ENCODE measurements at places on chromosomes 7 and 10.

DNA sequence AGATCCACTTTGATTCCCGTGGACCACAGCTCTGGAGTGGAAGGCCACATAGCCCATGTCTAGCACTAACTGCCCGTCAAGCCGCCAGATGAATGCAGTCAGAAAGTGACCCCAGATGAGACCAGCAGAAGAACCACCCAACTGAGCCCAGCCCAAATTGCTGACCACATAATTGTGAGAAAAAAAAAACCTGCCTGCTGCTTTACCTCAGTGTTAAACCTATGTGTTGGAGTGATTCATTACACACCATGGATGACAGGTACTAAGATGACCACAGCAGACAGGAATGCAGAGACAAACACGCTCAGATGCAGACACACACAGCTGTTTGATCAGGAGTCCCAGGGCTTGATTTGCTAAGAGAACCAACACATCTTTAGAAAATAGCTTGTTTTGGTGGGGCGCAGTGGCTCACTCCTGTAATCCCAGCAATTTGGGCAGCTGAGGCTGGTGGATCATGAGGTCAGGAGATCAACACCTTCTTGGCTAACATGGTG is 168.1 kb upstream of the PPP2R2D start:
- no peak for DNase-seq

GRCh38 chr10:85446827-85447226 is 919.8 kb downstream of the GRID1 start:
- DNase-seq = no peak

DNA sequence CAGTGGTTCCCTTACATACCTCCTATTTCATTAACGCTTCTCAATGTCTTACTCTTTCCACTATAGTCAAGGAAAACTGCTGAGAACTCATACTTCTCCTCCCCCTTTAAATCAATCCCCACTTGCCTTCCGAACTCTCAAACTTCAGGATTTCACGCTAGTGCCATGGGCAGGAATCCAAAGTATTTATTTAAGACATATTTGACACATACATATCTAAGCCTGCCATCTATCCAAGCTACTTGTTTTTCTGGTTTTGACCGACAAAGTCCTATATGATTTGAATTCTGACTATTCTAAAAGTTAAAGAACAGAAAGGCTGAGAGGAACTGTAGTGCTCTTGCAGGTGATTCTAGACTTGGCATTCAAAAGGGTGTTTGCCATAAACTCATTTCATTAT is 51.8 kb downstream of the CCDC6 start:
- DNase-seq = no peak

DNA sequence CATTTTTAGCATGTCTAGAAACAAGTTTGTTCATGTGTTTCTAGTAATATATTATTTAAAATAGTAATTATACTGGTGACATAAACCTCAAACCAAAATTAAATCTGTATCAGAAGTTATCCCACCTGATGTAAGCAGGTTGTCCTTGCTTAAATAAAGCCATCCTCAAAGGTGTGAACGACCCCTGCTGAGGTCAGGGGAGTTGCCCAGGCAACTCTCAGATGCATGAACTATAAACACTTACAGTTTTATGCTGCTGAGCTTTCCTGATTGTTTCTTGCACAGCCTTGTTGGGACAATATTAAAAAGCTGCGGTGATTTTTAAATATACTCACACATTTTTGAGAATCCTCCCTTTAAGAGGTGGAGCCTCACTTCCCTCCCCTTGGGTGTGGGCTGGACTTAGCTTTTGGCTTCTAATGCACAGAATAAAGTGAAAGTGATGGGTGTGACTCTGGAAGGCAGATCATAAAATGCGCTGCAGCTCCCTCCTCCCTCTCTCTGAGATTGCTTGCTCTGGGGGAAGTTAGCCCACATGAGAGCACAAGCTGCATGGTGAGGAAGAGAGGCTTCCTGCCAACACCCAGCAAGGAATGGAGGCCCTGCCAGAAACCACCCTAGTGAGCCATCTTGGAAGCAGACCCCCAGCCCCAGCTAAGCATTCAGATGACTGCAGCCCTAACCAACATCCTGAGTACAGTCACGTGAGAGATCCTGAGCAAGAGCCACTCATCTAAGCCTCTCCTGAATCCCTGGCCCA is 152.7 kb downstream of the SKIDA1 start:
- no peak for DNase-seq

- no peak for DNase-seq
Observed at GRCh38 chr10:50593523-50594376, 30.0 kb downstream of the SGMS1 start.

DNA sequence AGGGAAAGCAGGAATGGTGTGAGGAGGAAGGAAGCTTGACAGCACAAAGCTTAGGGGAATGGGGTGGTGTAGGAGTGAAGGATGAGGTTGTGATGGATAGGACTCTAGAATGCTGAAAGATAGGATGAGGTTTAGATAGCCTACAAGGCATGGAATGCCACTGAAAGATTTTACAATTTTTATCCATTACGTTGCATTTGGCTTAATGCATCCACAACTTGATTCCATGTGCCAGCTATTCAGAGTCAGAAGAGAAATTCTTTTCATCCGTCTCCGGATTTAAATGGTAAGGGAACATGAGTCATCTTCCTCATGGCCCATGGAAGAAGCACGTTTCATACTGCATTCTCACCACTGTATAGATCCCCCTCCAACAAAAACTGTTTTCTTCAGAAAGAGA is 212.4 kb upstream of the BMPER start:
- no peak for DNase-seq

DNA sequence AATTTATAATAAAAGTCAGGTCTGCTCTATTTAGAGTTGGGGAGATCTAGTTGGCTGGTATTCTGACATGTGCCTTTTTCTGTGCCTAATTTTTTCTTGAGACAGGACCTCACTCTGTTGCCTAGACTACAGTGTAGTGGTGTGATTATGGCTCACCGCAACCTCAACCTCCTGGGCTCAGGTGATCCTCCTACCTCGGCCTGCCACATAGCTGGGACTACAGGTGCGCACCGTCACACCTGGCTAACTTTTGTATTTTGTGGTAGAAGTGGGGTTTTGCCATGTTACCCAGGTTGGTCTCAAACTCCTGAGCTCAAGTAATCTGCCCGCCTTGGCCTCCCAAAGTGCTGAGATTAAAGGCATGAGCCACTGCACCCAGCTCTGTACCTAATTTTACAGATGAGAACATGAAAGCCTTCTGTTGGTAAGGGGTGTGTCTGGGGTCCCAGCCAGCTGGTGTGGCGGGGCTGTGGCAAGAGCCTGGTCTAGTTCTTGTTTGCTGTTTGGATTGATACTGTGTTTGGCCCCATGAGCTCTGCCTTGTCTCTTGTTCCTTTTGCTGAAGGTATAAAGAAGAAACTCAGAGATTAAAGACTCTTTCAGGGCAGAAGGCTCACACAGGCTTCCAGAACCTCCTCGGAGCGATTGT is 31.4 kb downstream of the POR start:
- no peak for DNase-seq

GRCh38 chr7:150793569-150794238 is 6.5 kb downstream of the TMEM176B start:
- no peak for DNase-seq

DNA sequence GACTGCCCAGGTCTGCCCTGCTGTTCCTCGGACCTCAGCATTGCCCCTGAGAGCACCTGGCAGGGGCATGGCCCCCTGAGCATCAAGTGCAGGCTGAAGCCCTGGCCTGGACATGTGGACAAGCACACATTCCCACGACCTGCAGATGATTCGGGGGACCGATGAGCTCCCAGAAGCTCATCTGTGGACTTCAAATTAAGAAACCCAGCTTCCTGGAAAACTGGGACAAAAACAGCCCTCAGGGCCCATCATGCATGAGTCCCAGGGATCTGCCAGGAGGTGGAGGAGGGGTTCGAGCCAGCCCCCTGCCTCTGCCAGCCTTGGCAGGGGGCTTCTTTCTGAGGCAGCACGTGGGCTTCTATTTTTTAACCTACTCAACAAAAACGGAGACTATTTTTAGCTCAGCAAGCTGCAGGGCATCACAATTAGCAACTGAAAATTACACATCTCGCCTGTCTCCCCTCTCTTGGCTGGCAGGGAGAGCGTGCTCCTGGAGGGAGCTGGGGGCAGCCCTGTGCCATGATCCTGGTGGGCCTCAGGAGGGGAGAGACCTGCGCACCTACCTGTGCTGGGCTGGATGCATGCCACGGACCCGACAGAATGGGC is 51.8 kb downstream of the RASGEF1A start:
- no peak for DNase-seq

- no peak for DNase-seq
Observed at GRCh38 chr7:6172910-6173295, 99.5 kb downstream of the CYTH3 start.

DNA sequence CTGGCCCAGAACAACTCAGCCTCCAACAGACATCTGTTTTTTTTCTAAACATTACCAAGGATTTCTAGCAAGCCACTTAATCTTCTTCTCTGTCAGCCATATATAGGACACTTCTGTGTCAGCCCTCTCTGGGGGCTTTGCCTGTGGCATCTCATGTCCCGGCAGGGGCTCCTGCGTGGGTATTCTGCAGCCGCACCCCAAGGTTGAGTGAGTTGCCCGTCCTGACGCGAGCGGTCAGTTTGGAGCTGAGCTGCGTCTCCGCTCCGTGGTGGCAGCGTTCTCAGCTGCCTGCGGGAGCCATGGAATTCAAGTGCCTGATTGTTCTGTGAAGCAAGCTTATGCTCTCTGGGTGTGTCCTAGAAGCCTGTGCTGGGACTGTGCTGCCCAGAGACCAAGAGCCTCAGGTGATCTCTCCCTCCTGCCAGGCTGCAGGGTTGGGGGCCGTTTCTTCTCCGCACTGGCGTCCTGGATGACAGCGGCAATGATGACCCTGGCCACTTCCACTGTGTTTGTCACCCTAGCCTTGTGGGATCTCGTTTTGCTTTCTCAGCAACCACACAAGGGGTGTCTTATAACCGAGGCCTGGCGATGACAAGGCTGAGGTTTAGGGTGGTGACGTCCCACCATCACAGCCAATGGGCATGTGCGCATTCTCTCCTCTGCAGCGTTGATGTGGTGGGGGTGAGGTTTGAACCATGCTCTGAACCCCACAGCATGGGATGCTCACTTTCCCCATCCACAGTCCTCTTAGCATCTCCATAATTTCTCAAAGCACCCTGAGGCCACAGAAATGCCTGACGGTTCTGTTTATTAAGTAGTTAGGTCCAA is 612.6 kb upstream of the FOXK1 start:
- DNase-seq = no peak

- DNase-seq = no peak
Observed at GRCh38 chr7:12127455-12127854, 83.6 kb upstream of the TMEM106B start.

GRCh38 chr10:84195044-84195830 is 900 bp downstream of the CDHR1 start:
- DNase-seq = no peak

GRCh38 chr10:16976803-16977202 is 152.8 kb downstream of the CUBN start:
- no peak for DNase-seq

DNA sequence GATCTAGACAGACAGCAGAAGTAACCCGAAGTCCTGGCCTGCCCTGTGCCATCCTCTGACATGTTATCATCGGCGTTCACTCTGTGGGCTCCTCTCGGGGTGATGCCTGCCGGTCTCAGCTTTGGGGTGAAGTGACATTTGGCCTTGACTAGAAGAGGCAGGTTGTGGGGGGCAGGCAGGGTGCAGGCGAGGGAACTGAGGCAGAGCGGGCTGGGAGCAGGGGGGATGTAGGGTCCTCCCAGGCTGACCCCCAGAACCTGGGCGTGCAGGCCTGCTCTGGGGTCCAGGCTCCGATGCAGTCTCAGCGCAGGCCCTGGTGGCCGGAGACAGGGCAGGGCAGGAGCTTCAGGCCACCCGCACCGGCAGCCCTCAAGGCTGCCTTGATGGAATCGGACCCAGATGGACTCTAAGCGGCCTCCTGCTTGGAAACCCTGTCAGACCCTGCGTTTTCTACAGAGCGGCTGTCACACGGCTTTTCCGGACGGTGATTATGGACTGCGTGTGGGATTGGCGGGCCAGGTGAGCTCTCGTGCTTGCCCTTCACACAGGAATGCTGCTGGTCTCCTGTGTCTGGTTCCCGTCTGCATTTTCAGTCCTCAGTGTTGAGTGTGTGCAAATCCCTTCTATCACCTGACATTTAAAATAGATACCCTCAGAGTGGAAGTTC is 842 bp upstream of the JAKMIP3 start:
- DNase-seq = no peak

DNA sequence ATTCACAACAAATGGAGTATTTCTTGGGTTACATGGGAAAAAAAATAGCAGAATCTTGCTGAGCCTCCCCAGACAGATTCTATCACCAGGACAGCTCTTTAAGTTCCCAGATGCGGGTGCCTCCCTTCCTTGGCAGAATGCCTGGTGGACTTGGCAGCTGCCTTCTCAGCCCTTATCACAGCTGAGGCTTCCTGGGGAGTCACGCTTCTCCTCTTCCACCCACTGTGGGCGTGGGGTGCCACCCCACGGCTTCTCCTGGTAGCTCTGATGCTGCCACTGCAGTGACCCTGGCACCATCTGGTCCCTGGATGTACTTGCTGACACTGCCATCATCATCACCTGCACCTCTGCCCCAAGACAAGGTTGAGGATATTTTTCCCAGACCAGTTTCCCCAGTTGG is 16.2 kb upstream of the NME8 start:
- DNase-seq = no peak

GRCh38 chr10:8576911-8577310 is 522.4 kb downstream of the GATA3 start:
- no peak for DNase-seq

DNA sequence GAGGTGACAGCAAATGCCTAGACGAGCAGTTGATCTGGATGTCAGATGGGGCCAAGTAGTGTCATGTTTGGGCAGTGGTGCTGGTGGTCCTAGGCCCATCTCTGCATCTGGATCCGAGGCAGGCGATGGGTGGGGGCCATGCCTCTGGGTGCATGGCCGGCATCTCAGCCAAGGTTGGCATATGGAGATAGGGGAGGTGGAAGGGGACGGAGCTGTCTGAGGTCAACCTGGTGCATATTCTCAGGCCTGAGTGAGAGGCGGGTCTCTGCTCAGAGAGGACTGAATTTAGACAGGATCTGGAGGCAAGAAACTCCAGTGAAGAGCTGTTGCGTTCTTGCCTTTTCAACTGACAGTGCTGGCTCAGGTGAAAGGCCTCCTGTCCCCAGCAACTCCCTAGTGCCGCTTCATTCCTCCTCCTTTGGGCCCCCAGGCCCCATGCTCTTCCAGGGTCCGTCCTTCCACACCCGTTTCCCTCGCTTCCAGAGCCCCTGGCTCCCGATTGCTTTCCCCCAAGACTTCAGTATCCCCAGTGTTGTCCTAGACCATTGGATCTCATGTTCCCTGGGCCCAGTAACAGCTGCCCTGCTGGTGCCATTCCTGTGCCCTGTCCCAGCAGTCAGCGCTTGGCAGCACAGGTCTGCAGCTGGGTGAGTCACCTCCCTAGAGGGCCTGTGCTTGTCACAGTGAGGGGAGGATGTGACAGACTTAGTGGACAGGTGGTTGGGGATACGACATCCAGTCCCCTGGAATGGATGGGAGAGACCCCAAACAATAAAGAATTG is 32.6 kb downstream of the GBX1 start:
- DNase-seq = no peak

GRCh38 chr7:142855114-142855743 is 353 bp downstream of the EPHB6 start:
- DNase-seq = no peak

All from non-pigmented ciliary epithelial cell (primary cell).